HCT116 (cell line): ENCODE measurements at places on chromosomes 12 and 14. TPM values are rescaled to one million over a fixed set of nuclear protein-coding genes. Genes with fewer than 3 reads are reported as not detected.

- no peaks in the 10 kb centered on the region for H3K4me1 ChIP-seq
- no peak overlapping the region for H3K4me3 ChIP-seq
- H3K27me3 ChIP-seq: no peaks in the 10 kb centered on the region
- H3K27ac ChIP-seq: no peak overlapping the region
- H3K36me3 ChIP-seq: no peaks in the 10 kb centered on the region
These were observed 4.6 kb upstream of the KLRC1 start for GRCh38 chr12:10457760-10458159.

GRCh38 chr14:94481468-94482131 lies 5.6 kb upstream of the SERPINA9 start:
- no peak overlapping the region for H3K27ac ChIP-seq
- no peaks in the 10 kb centered on the region for H3K36me3 ChIP-seq
- H3K4me3 ChIP-seq: no peak overlapping the region
- H3K4me1 ChIP-seq: no peaks in the 10 kb centered on the region

- no peak overlapping the region for H3K27ac ChIP-seq
- no peak for DNase-seq
- peaks cover 4% of the 10 kb centered on the region for H3K4me1 ChIP-seq
- no peak overlapping the region for H3K4me3 ChIP-seq
- peaks cover 11% of the 10 kb centered on the region; the same call in 1 of the 2 replicates for H3K27me3 ChIP-seq
These were observed 16.1 kb upstream of the CHGA start for GRCh38 chr14:92906823-92907222.

GRCh38 chr14:49134940-49135339 lies 451.2 kb downstream of the RPS29 start:
- H3K4me3 ChIP-seq: no peak overlapping the region
- no peaks in the 10 kb centered on the region for H3K4me1 ChIP-seq
- H3K36me3 ChIP-seq: no peaks in the 10 kb centered on the region
- peak; percentile 0 for DNase-seq
- no peaks in the 10 kb centered on the region for H3K27me3 ChIP-seq

GRCh38 chr14:96178461-96179321 lies 25.9 kb upstream of the BDKRB2 start:
- no peak overlapping the region for H3K27ac ChIP-seq
- no peak for DNase-seq
- H3K4me3 ChIP-seq: no peak overlapping the region
- H3K27me3 ChIP-seq: 0 out of 2 replicates have a peak, but pooled peaks cover 6% of the 10 kb centered on the region
- H3K36me3 ChIP-seq: no peaks in the 10 kb centered on the region

GRCh38 chr12:89827592-89827991 lies 119.0 kb upstream of the ATP2B1 start:
- no peak overlapping the region for H3K4me3 ChIP-seq
- no peaks in the 10 kb centered on the region for H3K27me3 ChIP-seq
- H3K36me3 ChIP-seq: no peaks in the 10 kb centered on the region
- peaks cover 8% of the 10 kb centered on the region; the same call in 1 of the 2 replicates for H3K4me1 ChIP-seq
- no peak overlapping the region for H3K27ac ChIP-seq

GRCh38 chr14:100872259-100873095 lies 31.0 kb downstream of the RTL1 start:
- no peak overlapping the region for H3K27ac ChIP-seq
- H3K27me3 ChIP-seq: no peaks in the 10 kb centered on the region
- no peaks in the 10 kb centered on the region for H3K36me3 ChIP-seq
- peaks cover 19% of the 10 kb centered on the region for H3K4me1 ChIP-seq
- no peak overlapping the region for H3K4me3 ChIP-seq

GRCh38 chr12:90261283-90261682 lies 552.6 kb upstream of the ATP2B1 start:
- H3K27ac ChIP-seq: no peak overlapping the region
- no peaks in the 10 kb centered on the region for H3K36me3 ChIP-seq
- no peaks in the 10 kb centered on the region for H3K4me1 ChIP-seq

- H3K36me3 ChIP-seq: peaks cover 18% of the 10 kb centered on the region; the same call in 1 of the 2 replicates
- no peak overlapping the region for H3K4me3 ChIP-seq
- H3K27ac ChIP-seq: peak overlapping the region; percentile 55
- peaks cover 23% of the 10 kb centered on the region for H3K4me1 ChIP-seq
- no peak for DNase-seq
These were observed 258.4 kb upstream of the HMGA2 start for GRCh38 chr12:65565601-65566560.

DNA sequence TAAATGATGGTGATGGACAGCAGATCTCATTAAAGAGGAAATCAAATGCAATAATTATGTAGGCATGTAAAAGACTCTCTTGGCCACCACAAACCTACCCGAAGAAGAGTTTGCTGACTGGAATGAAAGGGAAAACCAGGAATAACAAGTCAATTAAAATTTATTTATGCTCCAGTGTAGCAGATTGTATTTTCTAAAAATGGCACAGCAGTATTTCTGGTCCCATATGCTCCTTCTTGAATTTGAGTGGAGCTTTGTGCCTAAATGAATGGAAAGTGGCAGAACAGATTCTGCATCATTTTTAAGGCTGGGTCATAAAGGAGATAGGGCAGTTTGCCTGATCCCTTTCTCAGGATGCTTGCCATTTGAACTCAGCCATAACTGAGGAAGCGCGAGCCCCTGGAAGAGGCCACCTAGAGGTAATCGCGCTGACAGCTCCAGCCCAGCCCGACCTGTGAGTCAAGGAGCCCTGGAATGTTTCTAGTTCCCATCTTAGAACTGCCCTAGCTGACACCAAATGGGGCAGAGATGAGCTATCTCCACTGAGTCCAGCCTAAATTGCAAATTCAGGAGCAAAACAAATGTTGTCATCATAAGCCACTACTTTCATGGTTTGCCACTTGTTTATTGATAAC lies 229.2 kb upstream of the TMTC1 start:
- no peak for DNase-seq
- H3K36me3 ChIP-seq: no peaks in the 10 kb centered on the region
- no peak overlapping the region for H3K4me3 ChIP-seq
- H3K4me1 ChIP-seq: no peaks in the 10 kb centered on the region
- H3K27me3 ChIP-seq: no peaks in the 10 kb centered on the region

- no peak overlapping the region for H3K27ac ChIP-seq
- H3K27me3 ChIP-seq: no peaks in the 10 kb centered on the region
- H3K36me3 ChIP-seq: no peaks in the 10 kb centered on the region
- H3K4me3 ChIP-seq: no peak overlapping the region
- H3K4me1 ChIP-seq: no peaks in the 10 kb centered on the region
- DNase-seq: no peak
These were observed 99.9 kb upstream of the MYF6 start for GRCh38 chr12:80607361-80608135.

- no peak overlapping the region for H3K4me3 ChIP-seq
- H3K27me3 ChIP-seq: no peaks in the 10 kb centered on the region
- no peaks in the 10 kb centered on the region for H3K36me3 ChIP-seq
- H3K27ac ChIP-seq: no peak overlapping the region
These were observed 13.0 kb downstream of the CDKL1 start for GRCh38 chr14:50383618-50384225.

GRCh38 chr12:48001505-48002413 lies 2.5 kb downstream of the COL2A1 start:
- peak; percentile 4 for DNase-seq
- H3K36me3 ChIP-seq: no peaks in the 10 kb centered on the region
- peaks cover 8% of the 10 kb centered on the region; the same call in 1 of the 2 replicates for H3K27me3 ChIP-seq

GRCh38 chr12:82326905-82327503 lies 31.2 kb downstream of the CCDC59 start:
- H3K4me3 ChIP-seq: no peak overlapping the region
- H3K36me3 ChIP-seq: no peaks in the 10 kb centered on the region
- no peak overlapping the region for H3K27ac ChIP-seq
- no peaks in the 10 kb centered on the region for H3K27me3 ChIP-seq

DNA sequence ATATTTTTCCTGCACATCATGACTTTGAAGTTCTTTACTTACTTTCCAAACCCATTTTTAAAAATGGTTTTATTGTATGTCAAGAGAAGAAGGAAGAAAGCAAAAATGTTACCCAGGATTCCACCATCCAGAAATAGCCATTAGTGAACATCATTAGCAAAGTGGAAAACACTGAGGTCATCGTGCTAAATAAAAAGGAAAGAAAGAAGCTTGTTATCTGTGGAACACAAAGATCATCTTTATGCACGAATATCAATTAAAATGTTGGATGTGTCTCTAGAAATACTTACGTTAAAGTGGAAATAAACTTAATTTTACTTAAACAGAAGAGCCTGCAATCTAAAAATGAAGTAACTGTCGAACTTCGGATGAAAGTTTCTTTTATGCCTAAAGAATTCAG lies 27.3 kb downstream of the SFSWAP start:
- no peak for DNase-seq
- peaks cover 54% of the 10 kb centered on the region for H3K36me3 ChIP-seq
- H3K4me3 ChIP-seq: no peak overlapping the region
- no peaks in the 10 kb centered on the region for H3K27me3 ChIP-seq
- H3K27ac ChIP-seq: no peak overlapping the region
- peaks cover 28% of the 10 kb centered on the region for H3K4me1 ChIP-seq

- peak; percentile 43 for DNase-seq
- peaks cover 69% of the 10 kb centered on the region for H3K4me1 ChIP-seq
- no peak overlapping the region for H3K4me3 ChIP-seq
- no peaks in the 10 kb centered on the region for H3K27me3 ChIP-seq
These were observed 102.7 kb downstream of the GPR135 start for GRCh38 chr14:59362513-59362912.

DNA sequence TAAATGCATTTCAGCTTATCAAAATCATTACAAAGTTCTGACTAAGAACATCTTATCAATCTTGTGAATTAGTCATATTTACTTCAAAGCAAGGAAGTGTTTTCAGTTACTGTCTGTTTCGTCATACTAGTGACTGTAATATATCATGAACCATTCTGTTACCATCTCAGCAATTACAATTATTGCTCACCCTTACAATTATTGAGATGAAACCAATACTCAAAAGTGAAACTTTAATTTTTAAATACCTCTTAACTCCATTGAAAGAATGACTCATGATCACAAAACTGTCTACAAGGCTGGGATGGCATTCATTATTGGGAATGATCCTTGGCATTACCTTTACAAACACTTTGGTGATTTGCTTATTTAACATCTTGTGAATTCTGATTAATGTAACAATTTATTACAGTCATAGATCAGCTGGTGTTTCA lies 90.3 kb downstream of the RPS6KA5 start:
- H3K4me3 ChIP-seq: no peak overlapping the region
- H3K4me1 ChIP-seq: peaks cover 37% of the 10 kb centered on the region
- DNase-seq: peak; percentile 95

DNA sequence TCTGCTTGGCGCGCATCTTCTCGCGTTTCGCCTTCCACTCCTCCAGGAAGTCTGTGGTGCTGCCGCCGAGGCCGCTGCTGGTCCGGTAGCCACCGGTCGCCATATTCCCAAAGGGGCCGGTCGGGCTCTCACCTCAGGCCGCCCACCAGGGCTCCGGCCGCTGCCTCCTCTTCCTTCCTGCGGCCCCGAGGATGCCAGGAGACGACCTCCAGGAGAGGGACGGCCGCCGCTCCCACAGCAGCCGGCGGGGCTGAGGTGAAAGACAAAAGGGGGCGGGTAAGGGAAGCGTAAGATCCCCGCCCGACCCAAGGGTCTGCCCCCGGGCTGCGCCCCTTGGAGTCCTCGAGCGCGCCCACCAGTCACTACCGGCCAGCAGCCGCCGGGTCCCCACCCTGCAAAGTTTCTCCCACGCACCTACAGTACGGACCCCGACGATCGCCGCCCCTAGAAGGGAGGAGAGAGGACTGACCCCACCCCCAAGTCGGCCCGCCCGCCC lies 574 bp downstream of the PAWR start:
- peak overlapping the region; percentile 78 for H3K4me3 ChIP-seq
- DNase-seq: no peak
- H3K27ac ChIP-seq: peak overlapping the region; percentile 96
- no peaks in the 10 kb centered on the region for H3K27me3 ChIP-seq

DNA sequence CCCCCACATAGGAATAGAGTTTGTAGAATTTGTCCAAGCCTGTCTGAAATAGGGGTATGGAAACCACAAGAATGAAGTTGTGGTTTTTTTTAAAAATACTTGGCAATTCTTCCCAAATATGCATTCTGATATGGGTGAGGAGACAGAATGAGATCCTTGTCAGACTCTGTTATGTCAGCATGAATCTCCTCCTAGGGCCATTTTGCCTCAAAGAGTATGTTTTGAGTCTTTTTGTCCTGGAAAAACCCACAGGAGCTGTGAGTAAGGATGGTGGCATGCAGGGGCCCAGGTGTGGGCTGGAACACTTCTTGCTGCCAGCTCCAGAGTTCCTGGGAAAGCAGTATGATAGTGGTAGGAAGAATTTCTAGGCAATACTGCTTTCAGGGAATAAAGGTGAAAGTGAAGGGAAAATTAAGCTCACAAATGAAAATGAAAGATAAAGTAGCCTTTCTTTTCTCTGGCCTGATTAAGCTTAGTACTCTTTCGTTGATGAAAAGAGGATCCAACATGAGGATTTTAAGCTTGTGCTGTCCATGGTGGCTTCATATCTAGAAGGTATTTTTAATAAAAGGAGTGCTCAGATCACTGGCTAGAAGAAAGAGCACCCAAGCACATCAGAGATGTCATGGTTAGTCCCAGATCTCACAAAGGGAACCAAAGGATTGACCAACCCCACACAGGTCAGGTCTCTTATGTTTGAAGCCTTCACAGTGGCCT lies 130.8 kb downstream of the LLPH start:
- H3K4me3 ChIP-seq: no peak overlapping the region
- H3K36me3 ChIP-seq: no peaks in the 10 kb centered on the region
- DNase-seq: no peak
- no peaks in the 10 kb centered on the region for H3K27me3 ChIP-seq
- H3K4me1 ChIP-seq: peaks cover 8% of the 10 kb centered on the region; the same call in 1 of the 2 replicates

GRCh38 chr12:42794806-42795205 lies 205.3 kb upstream of the PRICKLE1 start:
- peaks cover 16% of the 10 kb centered on the region; the same call in 1 of the 2 replicates for H3K4me1 ChIP-seq
- H3K36me3 ChIP-seq: no peaks in the 10 kb centered on the region
- H3K27ac ChIP-seq: no peak overlapping the region
- no peaks in the 10 kb centered on the region for H3K27me3 ChIP-seq
- H3K4me3 ChIP-seq: no peak overlapping the region

Gene C12orf56
- total RNA-seq: not detected

Gene PPFIA2
- total RNA-seq: not detected

Gene VRTN
- total RNA-seq: 0.10 TPM

Gene KRT6C
- total RNA-seq: not detected

Gene BDKRB2
- 0.49 TPM for total RNA-seq

Gene UNG
- 99.0 TPM for total RNA-seq

Gene VDR
- 9.5 TPM for total RNA-seq

Gene BEGAIN
- 8.5 TPM for total RNA-seq

Gene CLEC4C
- total RNA-seq: not detected
